ENCODE measurements at places on chromosomes 6 and 20.

GRCh38 chr6:170284126-170284773 lies 6.6 kb downstream of the DLL1 start:
- DNase-seq, result no peak

DNA sequence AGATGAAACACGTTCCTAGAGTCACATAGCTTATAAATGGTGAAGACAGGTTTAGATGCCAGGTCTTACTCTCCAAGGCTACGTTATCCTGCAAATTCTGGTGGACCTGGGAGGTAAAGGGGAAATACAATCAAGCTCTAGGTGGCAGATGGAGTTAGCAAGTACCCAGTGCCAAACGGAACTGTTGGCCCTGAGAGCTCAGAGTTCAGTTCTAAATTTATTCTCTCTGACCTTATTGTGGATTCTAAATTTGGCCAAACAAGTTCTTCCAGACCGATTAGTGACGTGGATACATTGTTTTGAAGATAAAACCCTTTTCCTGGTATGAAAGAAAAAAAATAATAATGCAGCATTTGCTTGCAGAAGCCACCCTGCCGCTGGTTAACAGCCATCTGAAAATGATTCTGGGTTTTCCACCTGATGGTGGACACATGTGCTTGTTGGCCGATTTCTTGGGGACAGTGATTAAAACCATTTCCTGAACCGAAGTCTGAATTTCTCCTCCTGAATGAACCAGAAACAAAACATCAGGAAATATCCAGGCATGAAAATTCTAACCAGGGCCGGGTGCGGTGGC lies 32.5 kb downstream of the RIPOR3 start:
- DNase-seq, result peak; percentile 21

DNA sequence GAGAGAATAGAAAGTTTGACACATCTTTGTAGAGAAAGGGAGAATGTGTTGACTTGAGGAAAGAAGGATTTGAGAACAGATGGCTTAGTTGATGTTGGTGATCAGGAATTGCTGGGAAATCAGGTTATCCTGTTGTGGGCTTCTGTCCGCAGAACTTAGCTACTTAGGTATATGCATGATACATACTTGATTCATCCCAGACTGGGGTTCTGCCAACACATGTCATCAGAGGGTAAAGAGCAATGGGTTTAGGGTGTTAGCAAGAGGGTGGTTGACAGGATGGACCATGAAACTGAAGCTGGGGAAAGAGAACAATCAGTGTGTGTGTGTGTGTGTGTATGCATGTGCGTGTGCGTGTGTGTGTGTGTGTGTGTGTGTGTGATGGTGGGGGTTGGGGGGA lies 50.6 kb upstream of the NELFCD start:
- DNase-seq, result no peak

GRCh38 chr6:157891544-157892362 lies 68.7 kb downstream of the SNX9 start:
- DNase-seq, result peak; percentile 21

GRCh38 chr6:14791526-14791925 lies 454.3 kb upstream of the JARID2 start:
- peak; percentile 72 for DNase-seq

- no peak for DNase-seq
Measured at GRCh38 chr6:3894590-3895311, 45.6 kb downstream of the FAM50B start.
